Diencephalon (tissue), 1 donor: ENCODE measurements at places on chromosomes 16 and 17. TPM values are rescaled to one million over a fixed set of nuclear protein-coding genes. Genes with fewer than 3 reads are reported as not detected.

LITAFD gene
- not detected for total RNA-seq

EMP2 gene
- 6.0 TPM for total RNA-seq

CTRB2 gene
- total RNA-seq = not detected

ZFHX3 gene
- 29.8 TPM for total RNA-seq

EME2 gene
- 12.0 TPM for total RNA-seq

TP53 gene
- 10.6 TPM for total RNA-seq

RAB26 gene
- 8.1 TPM for total RNA-seq

SCN4A gene
- total RNA-seq = 0.92 TPM

CDH1 gene
- 4.2 TPM for total RNA-seq

EXOC3L1 gene
- 1.2 TPM for total RNA-seq

RNF157 gene
- 42.2 TPM for total RNA-seq

PTX4 gene
- 0.23 TPM for total RNA-seq

ASB16 gene
- total RNA-seq = not detected

PCGF2 gene
- 7.2 TPM for total RNA-seq
